AG20443 (cell line): ENCODE measurements at places on chromosomes 7 and 10.

GRCh38 chr7:134693256-134693655 lies 46.6 kb downstream of the BPGM start:
- DNase-seq = peak; percentile 91

- no peak for DNase-seq
These were observed 28.9 kb downstream of the MAD1L1 start for GRCh38 chr7:2203766-2204300.

GRCh38 chr7:5525271-5526099 lies 101.9 kb upstream of the TNRC18 start:
- DNase-seq = no peak

GRCh38 chr10:17226891-17227303 lies 1.1 kb upstream of the VIM start:
- no peak for DNase-seq

- DNase-seq = no peak
These were observed 5.7 kb upstream of the ZNF503 start for GRCh38 chr10:75407224-75407712.
